Natural killer cell (primary cell): ENCODE measurements at places on chromosomes 5 and 9. TPM values are rescaled to one million over a fixed set of nuclear protein-coding genes. Genes with fewer than 3 reads are reported as not detected.
A peak's percentile ranks its signal among the peaks of the same experiment; 100 is the strongest.

DNA sequence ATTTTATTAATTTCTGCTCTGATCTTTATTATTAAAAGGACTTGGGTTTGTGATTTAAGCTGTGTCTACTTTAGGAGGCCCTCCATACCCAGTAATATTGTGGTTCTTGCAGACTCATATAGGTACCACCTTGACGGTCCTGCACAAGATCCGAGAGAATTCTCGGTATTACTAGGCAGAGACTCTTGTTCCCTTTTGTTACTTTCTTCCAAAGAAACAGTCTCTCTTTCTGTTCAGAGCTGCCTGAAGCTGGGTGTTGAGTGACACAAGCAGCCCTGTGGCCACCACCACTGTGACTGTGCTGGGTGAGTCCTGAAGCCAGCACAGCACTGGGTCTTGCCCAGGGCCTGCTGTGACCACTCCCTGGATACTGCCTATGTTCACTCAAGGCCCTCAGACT is 666.6 kb downstream of the SEMA5A start:
- no peak for DNase-seq

- no peak for DNase-seq
Measured at GRCh38 chr5:140223567-140223966, 48.6 kb downstream of the CYSTM1 start.

DNA sequence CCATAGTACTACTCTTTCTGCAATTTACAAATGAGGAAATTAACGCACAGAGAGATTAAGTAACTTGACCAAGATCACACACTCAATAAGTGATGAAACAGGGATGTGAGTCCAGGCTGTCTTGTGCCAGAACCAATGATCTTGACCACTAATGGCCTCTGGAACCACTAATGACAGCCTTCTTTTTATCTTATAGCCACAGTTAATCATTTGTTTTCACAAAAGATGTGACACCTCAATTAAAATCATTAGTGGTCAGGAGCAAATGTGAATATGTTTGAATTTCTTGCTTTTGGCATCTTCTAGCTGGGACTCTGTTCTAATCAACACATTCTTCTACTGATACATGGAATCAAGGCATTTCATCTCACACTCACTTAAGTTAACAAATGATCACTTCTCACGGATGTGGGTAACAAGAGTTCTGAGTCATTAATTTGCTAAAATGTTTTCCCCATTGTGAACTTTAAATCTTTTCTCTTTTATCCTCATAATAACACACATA is 102.7 kb upstream of the CD180 start:
- no peak for DNase-seq

Gene SLC1A3
- 1.1 TPM for total RNA-seq

- DNase-seq: no peak
Measured at GRCh38 chr9:90684106-90684505, 41.5 kb upstream of the DIRAS2 start.

Gene GPR151
- not detected for total RNA-seq

Gene GRIN3A
- not detected for total RNA-seq

Gene VCAN
- total RNA-seq: 28.4 TPM

- no peak for DNase-seq
Measured at GRCh38 chr9:115341426-115341825, 223.5 kb upstream of the TNC start.

DNA sequence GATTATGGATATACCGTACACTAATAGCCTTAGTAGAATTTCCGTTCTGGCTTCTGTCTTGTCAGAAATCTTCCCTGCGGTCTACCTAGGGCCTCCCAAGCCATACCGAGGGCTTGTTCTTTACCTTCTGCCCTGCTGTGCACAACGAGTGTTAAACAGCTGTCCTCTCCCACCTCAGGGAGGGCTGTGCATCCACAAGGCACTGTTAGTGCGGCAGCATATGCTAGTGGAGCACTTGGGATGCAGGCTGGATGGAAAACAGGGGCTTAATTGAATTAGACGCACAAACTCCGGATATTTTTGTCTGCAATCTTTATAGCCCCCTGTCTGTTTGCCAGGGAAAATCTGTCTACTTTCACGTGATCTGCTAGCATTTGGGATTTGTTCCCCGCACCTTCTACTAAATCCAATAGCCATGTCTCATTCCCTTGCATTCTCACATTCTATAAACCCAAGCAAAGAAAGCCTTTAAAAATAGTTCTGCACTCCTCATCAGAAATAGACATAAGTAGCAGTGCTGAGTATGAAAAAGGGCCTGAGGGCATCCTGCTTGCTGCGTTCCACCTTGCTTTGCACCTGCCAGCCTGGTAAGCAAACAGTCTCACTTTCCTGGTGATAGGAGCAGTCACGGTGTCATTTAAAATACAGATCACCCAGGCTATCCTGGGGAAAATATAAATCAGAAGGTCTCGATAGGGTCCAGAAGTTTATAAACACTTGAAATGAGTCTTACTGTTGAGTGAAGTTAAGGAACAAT is 382.6 kb downstream of the RASEF start:
- DNase-seq: no peak

DNA sequence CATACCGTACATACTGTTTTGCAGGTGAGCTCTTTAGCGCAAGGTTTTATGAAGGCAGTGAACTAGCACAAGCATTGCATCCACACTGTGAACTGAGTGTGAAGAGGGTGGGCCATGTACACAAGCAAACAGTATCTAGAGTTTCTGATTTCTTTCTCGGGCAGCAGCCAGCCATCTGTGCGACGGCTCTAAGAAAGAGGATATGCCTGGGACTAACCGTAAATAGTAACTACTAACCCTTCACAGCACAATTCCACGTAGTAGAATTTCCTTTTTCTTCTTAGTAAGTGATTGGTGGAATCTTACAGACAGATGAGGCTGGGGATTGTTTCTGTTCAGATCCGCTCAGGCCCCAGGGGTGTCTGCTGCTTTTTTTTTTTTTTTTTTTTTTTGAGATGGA is 89.0 kb downstream of the DRD1 start:
- no peak for DNase-seq

- no peak for DNase-seq
Measured at GRCh38 chr5:16461026-16461425, 4.6 kb downstream of the ZNF622 start.

DNA sequence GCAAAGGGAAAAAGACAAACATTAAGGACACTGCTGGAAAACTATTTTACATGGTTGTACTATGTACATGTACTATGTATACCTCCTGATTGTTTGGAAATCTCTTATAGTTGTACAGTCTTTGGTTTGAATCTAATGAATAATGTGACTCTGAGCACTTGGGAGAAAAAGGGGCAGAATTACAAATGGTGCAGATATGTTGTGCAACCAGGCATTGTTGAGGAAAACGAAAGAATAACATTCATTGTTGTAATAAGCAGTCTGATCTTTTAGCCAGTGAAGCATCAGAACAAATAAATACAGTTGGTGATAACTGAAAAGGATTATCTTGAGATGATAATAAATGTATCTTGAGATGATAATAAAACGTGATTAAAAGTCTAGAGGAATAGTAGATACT is 87.2 kb downstream of the CSNK1G3 start:
- DNase-seq: no peak

Gene C5orf63
- total RNA-seq: 11.7 TPM

- no peak for DNase-seq
Measured at GRCh38 chr9:110192531-110193261, 15.3 kb downstream of the C9orf152 start.

GRCh38 chr5:446066-446882 is 3.3 kb downstream of the EXOC3 start:
- DNase-seq: no peak

DNA sequence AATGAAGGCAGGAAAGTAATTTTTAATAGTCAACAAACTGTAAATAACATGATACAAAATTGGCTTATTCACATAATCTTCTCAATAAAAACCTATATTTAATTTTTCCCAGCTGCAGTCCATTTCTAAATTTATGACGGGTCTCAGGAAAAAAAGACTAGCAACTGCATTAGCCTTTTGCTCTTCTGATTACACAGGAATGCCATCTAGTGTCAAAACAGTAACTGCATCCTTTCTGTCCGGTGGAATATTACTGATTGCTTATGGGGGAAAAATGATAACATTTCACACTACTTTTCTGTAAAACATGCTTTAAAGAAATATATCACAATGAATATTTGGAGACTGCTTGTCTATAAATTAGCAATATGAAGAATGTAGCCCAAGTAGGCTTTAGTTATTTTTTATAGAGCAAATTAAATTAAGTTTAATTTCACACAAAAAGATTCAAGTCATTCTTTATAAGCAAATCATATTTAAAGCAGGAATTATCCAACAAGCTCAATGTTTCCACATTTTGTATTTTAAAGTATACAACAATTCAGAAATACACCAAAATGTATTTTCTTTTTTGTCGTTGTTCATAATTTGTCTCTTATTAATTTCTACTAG is 534.7 kb downstream of the CDH10 start:
- no peak for DNase-seq

DNA sequence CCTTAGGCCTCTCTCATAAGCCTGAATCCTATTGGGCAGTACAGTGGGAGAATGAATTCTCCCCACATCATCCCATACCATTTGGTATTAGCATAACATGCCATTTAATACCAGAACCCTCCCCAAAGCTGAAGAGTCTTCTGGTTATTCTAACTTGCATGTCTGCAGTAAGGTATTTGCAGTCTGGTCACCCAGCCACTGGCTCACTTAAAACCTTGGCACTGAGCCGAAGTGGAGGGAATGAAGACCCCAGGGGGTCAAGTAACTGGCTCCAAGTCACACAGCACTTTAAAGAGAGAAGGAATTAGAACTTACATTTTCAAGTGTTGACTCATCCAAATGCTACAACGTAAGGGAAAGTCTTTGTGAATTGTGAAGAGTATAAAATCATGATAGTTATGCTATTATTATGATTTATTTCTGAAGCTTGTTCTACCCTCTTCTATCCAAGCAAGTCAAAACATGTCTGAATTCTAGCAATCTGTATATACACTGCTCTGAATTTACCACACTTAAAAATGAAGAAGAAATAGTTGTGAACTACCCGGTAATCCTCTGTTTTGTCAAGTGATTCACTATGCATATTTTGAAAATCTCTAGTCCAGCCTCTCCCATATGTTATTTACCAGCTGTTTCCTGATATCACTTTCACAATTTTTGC is 28.5 kb downstream of the GLRA1 start:
- DNase-seq: no peak

Gene POLR3G
- 1.4 TPM for total RNA-seq

DNA sequence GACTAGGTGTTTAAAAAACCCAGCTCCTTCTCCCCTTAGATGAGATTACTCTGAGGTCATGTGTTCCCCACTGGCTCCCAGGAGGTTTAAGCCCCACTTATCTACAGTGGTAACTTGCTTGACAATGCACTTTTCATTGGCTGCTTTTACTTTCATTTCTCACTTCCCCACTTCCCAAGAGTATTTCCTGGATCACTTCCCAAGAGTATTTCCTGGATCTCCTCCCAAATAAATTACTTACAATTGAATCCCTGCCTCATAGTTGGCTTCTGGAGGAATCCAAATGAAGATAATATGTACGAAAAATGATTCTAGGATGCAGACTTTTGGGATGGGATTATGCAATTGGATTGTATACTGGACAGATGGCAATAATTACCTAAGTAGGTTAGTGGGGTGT is 47.1 kb upstream of the CHSY3 start:
- no peak for DNase-seq

Gene SLC45A2
- total RNA-seq: not detected

DNA sequence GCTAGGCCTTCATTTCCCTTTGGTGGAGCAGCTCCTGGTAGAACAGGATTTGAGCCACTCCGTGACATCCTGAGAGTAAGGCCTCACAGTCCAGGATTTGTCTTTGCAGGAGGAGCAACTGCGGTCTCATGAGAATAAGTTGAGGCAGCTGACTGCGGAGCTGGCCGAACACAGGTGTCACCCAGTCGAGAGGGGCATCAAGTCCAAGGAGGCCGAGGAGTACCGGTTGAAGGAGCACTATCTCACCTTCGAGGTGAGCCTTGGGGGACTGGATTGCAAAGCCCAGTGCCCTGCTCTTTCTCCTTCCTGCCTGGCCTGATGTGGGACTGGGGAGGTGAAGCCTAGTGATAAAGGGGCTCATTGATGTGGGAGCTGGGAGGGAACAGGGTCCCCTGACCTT is 44.3 kb downstream of the PSD2 start:
- DNase-seq: no peak

- DNase-seq: no peak
Measured at GRCh38 chr5:173554038-173554955, 62.2 kb downstream of the BOD1 start.

Gene PFN3
- total RNA-seq: not detected

Gene KIF4B
- not detected for total RNA-seq

DNA sequence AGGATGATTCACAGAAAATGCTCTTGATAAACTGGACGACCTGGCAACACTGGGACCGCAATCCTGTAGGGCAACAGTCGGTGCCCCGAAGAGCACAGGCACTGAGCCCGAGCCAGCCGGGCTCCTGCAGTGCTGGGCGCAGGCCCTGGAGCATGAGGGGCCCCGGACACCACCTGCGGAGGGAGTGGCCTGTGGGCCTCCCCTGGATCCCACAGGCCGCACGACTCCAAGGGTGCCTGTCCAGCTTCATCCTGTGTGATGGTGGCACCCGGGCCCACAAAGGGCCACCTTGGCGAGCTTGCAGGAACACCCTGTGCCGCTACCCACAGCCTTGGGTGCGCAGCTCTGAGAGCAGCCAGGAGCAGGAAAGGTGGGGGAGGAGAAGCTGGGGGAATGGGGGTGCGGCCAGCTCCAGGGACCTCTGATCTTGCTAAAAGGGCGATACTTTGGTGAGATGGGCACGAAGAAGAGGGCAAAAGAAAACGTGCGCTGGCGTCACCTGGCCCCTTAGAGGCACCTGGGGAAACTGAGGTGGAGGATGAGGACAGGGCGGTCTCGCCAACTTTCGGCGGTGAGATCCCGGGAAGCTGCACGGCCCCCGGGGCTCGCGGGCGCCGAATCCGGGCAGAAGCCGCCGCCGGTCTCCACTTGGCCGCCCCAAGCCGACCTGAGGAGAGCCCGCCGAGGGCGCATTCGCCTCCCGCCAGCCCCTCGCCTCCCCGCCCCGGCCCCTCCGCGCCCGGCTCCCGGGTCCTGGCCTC is 722 bp downstream of the TBC1D9B start:
- peak; percentile 21 for DNase-seq

DNA sequence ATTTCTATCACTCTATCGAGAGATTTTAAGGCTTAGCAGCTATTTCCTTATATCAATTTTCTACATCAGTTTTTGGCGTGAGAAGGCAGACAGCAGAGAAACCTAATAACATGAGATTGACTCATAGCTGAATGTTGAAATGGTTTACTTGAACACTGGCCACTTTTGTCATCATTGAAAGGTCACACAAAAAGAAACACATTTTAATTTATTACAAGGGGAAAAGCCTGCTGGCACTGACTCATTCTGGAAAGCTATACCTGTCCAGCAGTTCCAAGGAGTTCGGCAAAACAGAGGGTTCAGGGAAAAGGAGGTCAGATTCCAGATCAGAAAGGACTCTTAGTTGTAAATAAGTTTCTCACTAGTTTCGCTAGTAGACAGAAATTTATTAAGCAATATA is 566.4 kb downstream of the DNAH5 start:
- no peak for DNase-seq

Gene OR1K1
- total RNA-seq: not detected

Gene HRH2
- total RNA-seq: 13.9 TPM

Gene PCDHB11
- not detected for total RNA-seq

Gene SHOC1
- not detected for total RNA-seq

Gene SPATA31E1
- not detected for total RNA-seq

Gene GCNT4
- total RNA-seq: 0.25 TPM
